H1 (cell line): ENCODE measurements at places on chromosomes 6 and 20. TPM values are rescaled to one million over a fixed set of nuclear protein-coding genes. Genes with fewer than 3 reads are reported as not detected.

- peaks cover 1% of the 10 kb centered on the region for H3K27me3 ChIP-seq
- no peaks in the 10 kb centered on the region for H3K4me1 ChIP-seq
- DNase-seq = no peak
- H3K4me3 ChIP-seq = no peak overlapping the region
These were observed 21.5 kb upstream of the HLA-C start for GRCh38 chr6:31293343-31293742.

DNA sequence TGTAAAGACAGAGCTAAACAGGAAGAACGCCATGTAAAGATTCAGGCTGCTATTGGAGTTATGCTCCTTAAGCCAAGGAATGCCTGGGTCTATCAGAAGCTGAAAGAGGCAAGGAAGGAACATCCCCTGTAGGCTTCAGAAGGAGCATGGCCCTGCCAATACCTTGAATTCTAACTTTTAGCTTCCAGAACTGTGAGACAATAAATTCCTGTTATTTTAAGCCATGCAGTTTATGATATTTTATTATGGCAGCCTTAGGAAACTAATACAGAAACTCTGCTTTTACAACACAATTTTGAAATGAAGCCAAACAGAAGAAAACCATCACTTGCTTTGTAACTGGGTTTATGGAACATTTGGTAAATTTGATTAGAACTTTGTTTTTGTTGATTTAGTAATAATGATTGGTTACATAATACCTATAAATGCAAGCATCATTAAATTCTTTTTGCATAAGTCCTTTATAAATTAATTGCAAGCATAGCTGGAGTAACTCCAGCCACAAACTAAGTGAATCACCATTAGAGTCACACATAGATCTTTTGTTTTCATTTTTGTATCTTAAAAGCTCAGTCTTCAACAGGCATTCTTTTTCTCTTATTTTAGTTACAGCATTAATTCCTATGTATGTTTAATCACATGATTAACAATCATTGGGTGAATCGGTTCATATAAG is 33.5 kb upstream of the TSPYL1 start:
- no peaks in the 10 kb centered on the region for H3K36me3 ChIP-seq
- no peaks in the 10 kb centered on the region for H3K27me3 ChIP-seq
- H3K4me1 ChIP-seq = no peaks in the 10 kb centered on the region
- DNase-seq = no peak

- no peaks in the 10 kb centered on the region for H3K4me1 ChIP-seq
- no peaks in the 10 kb centered on the region for H3K27me3 ChIP-seq
- DNase-seq = no peak
- peak overlapping the region; percentile 7; the same call in 1 of the 2 replicates for H3K4me3 ChIP-seq
- no peak overlapping the region for H3K27ac ChIP-seq
These were observed 445.4 kb upstream of the DEFB115 start for GRCh38 chr20:30811885-30812671.

DNA sequence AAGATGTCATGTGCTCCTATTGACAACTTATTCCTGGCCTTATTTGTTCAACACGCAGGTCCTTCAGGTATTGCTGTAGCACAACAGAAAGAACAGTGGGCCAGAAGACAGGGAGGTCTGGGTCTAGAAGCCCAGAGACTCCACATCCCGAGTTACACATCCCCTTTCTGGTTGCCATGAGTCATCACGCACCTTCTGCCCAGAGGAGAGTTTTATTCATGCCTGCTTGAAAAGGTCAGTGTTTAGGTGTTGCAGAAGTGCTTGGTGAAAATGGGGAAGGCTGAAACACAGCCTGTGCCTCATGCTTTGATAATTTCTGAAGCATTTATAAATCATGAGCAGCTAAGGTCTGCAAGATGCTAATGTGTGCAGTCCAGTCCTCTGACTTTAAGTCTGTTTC is 256.4 kb downstream of the GMPR start:
- DNase-seq = no peak
- H3K4me1 ChIP-seq = peaks cover 4% of the 10 kb centered on the region
- H3K4me3 ChIP-seq = no peak overlapping the region
- H3K27ac ChIP-seq = no peak overlapping the region
- no peaks in the 10 kb centered on the region for H3K36me3 ChIP-seq

GRCh38 chr6:39684790-39685488 is 40.3 kb downstream of the KIF6 start:
- H3K4me3 ChIP-seq = no peak overlapping the region
- no peak overlapping the region for H3K27ac ChIP-seq
- H3K36me3 ChIP-seq = no peaks in the 10 kb centered on the region
- H3K4me1 ChIP-seq = no peaks in the 10 kb centered on the region
- H3K27me3 ChIP-seq = no peaks in the 10 kb centered on the region
- DNase-seq = no peak

DNA sequence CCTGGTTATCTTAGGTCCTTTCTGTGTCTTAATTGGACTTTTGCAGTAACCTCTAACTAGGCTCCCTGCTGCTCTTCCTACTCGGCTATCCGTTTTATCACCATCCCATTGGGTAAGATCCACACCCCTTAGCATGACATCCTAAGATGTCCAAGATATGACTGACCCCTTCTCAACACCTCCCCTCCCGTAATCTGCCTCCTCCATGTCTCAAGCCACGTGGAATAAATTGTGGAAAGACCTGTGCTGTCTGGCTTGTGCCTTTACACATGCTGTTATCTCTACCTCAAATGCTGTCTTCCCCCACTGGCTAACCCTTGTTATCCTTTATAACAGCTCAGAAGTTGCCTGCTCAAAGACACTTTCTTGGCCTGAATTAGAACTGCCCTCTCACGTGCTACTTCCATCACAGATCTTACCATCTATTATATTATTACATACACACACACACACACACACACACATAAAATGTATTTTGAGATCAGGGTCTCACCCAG is 26.5 kb downstream of the EIF2S2 start:
- H3K4me3 ChIP-seq = no peak overlapping the region
- H3K4me1 ChIP-seq = no peaks in the 10 kb centered on the region
- DNase-seq = no peak
- H3K27me3 ChIP-seq = no peaks in the 10 kb centered on the region
- H3K27ac ChIP-seq = no peak overlapping the region

DNA sequence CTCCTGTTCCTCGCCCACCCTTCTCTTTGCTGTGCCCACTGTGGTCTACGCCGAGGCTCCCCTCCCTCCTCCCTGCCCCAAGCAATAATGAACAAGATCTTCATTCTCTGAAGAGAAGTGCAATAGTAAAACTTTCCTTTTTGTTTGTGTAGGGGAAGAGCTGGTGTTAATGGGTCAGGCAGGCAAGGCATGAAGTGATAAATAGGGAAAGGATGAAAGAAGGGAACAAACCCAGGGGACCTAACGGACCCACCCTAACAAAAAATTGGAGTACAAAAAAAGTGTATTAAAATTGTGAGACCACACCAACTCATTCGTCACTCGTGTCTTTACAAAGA is 66.9 kb downstream of the ZBTB2 start:
- H3K27me3 ChIP-seq = peaks cover 2% of the 10 kb centered on the region; the same call in 1 of the 2 replicates
- H3K27ac ChIP-seq = no peak overlapping the region
- H3K36me3 ChIP-seq = no peaks in the 10 kb centered on the region
- H3K4me1 ChIP-seq = no peaks in the 10 kb centered on the region

GRCh38 chr6:13273931-13274706 is 54.2 kb downstream of the TBC1D7 start:
- no peaks in the 10 kb centered on the region for H3K27me3 ChIP-seq
- no peaks in the 10 kb centered on the region for H3K4me1 ChIP-seq
- no peaks in the 10 kb centered on the region for H3K36me3 ChIP-seq
- no peak overlapping the region for H3K27ac ChIP-seq
- no peak for DNase-seq
- H3K4me3 ChIP-seq = no peak overlapping the region

- no peak for DNase-seq
- no peaks in the 10 kb centered on the region for H3K36me3 ChIP-seq
- H3K27me3 ChIP-seq = no peaks in the 10 kb centered on the region
These were observed 90.2 kb upstream of the SSTR4 start for GRCh38 chr20:22944936-22945335.

The WFDC10B gene
- 0.54 TPM in 1 of 2 replicates, not detected in the other for total RNA-seq

DNA sequence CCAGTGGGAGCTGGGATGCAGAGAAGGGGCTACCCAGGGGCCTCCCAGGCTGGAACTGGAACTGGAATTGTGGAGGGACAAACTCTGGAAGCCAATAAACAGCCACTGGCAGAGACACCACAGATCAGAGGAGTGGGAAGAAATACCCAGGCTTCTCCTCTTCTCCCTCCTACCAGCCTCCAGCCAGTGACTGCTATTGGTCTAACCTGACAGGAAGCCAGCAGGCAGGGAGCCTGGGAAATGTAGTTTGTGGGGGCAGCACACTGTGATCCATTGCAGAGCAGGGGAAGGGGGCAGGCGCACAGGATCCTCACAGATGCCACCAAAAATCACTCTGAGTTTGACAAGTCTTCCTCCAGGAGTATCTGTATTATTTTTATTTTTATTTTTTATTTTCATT is 12.1 kb upstream of the MLN start:
- no peaks in the 10 kb centered on the region for H3K36me3 ChIP-seq
- DNase-seq = no peak
- H3K27ac ChIP-seq = no peak overlapping the region
- H3K27me3 ChIP-seq = no peaks in the 10 kb centered on the region
- peaks cover 36% of the 10 kb centered on the region for H3K4me1 ChIP-seq

GRCh38 chr6:20790032-20790791 is 256.0 kb downstream of the CDKAL1 start:
- H3K4me1 ChIP-seq = peaks cover 3% of the 10 kb centered on the region
- H3K4me3 ChIP-seq = no peak overlapping the region
- no peak overlapping the region for H3K27ac ChIP-seq
- H3K36me3 ChIP-seq = no peaks in the 10 kb centered on the region

DNA sequence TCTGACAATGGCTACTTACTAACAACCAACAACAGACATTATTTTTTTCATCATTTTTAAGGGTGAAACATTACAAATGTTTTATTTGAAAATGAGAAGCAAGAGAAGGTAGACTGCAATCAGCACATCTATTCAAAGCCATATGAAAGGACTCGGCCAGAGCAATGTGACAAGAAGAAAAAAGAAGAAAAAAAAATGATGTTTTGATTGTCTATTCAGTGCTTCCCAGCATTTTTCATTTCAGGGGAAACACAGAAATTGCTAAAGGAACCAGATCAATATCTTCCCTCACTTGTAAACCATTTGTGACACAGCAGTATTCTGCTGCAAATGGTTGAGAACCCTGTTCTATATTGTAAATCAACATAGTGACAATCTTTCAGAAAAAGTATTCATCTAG is 270.7 kb downstream of the EYS start:
- DNase-seq = no peak
- H3K4me3 ChIP-seq = no peak overlapping the region
- H3K27me3 ChIP-seq = no peaks in the 10 kb centered on the region
- no peaks in the 10 kb centered on the region for H3K36me3 ChIP-seq

- DNase-seq = no peak
- H3K4me3 ChIP-seq = peak overlapping the region; percentile 79
- peaks cover 3% of the 10 kb centered on the region; the same call in 1 of the 2 replicates for H3K4me1 ChIP-seq
- no peak overlapping the region for H3K27ac ChIP-seq
- no peaks in the 10 kb centered on the region for H3K27me3 ChIP-seq
- no peaks in the 10 kb centered on the region for H3K36me3 ChIP-seq
These were observed 1.5 kb downstream of the REPS1 start for GRCh38 chr6:138986578-138986977.

- no peak for DNase-seq
- H3K36me3 ChIP-seq = no peaks in the 10 kb centered on the region
- H3K4me1 ChIP-seq = peaks cover 9% of the 10 kb centered on the region
- no peak overlapping the region for H3K4me3 ChIP-seq
These were observed 6.4 kb upstream of the BACH2 start for GRCh38 chr6:90303039-90303438.

The C20orf144 gene
- total RNA-seq = 0.23 and 0.24 TPM in 2 replicates

The TMEM170B gene
- 3.9 and 4.3 TPM in 2 replicates for total RNA-seq

The TCF15 gene
- total RNA-seq = 6.9 and 7.3 TPM in 2 replicates

GRCh38 chr6:101150226-101150625 is 243.3 kb upstream of the GRIK2 start:
- H3K4me1 ChIP-seq = no peaks in the 10 kb centered on the region
- H3K4me3 ChIP-seq = no peak overlapping the region
- H3K36me3 ChIP-seq = no peaks in the 10 kb centered on the region

DNA sequence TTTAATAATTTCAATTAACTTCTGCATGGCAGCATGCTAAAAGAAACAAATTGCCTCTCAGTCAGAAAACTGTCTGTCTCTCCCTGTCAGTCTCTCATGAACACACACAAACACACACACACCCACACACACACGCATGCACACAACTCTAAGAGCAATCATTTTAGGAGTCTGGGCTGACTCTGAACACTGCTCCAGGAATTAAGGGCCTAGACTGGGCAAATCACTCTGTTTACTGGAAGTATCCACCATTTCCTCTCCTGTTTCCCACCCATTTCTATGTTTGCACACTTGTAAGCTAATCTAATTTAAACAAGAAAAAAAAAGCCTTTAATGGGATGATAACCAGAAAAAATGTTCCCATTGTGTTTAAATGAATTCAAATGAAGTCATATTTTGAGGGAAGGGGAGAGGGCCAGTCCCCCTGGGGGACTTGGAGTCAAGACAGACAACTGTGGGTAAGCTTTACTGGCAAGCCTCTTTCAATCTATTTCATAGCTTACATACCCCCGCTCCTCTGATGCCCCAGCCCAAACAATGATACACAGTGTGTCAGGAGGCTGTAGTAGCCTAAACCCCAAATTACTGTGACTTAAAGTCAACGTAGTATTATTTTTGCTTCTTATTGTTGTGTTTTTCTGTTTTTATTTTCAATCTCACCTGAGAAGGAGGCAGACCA is 447.8 kb upstream of the FLRT3 start:
- no peak for DNase-seq
- H3K27ac ChIP-seq = no peak overlapping the region
- no peaks in the 10 kb centered on the region for H3K4me1 ChIP-seq
- no peak overlapping the region for H3K4me3 ChIP-seq
- H3K36me3 ChIP-seq = no peaks in the 10 kb centered on the region
- no peaks in the 10 kb centered on the region for H3K27me3 ChIP-seq

The XKR7 gene
- total RNA-seq = 1.8 and 2.4 TPM in 2 replicates

DNA sequence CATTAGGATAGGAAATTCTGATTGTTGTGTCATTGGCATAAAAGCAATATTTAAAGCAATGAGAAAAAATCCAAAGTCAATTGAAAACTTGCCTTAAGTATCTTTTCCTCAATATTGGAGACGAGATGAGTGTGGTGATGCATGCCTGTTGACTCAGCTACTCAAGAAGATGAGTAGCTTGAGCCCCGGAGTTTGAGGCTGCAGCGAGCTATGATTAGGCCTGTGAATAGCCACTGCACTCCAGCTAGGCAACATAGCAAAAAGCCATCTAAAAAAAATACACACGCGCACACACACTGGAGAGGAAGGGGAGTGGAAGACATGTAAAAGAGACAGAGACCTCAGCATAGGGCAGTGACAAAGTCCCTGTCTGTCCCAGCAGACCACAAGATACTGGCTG is 9.7 kb upstream of the MARCKS start:
- no peaks in the 10 kb centered on the region for H3K4me1 ChIP-seq
- H3K4me3 ChIP-seq = no peak overlapping the region
- H3K27ac ChIP-seq = no peak overlapping the region
- H3K27me3 ChIP-seq = no peaks in the 10 kb centered on the region; the same call in 1 of the 2 replicates

DNA sequence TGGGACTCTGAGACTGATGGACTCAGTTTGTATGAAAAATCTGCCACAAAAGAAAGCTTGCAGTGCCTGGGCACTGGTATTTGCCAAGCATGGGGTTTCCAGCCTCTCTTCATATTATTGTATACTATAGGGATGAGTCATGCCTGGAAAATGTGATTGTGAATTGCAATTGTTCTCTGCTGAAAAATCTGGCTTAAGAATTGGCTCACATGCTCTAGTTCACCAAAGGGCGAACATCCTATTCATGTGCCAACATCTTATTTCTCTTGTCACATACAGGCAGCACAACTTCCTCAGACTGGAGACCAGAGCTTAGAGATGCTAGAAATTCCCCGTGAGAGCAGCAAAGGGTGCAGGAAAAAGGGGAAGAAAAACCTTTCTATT is 103.6 kb upstream of the KCNK16 start:
- DNase-seq = no peak
- no peak overlapping the region for H3K27ac ChIP-seq
- no peaks in the 10 kb centered on the region for H3K36me3 ChIP-seq
- H3K4me1 ChIP-seq = no peaks in the 10 kb centered on the region
- no peak overlapping the region for H3K4me3 ChIP-seq
- no peaks in the 10 kb centered on the region for H3K27me3 ChIP-seq
